Activated CD4-positive, alpha-beta T cell treated with anti-CD3 and anti-CD28 coated beads, Interleukin-2, amount 10 ng/mL, durations not matched to agents 24 days and 14 days (primary cell): ENCODE measurements at places on chromosomes 11 and 22. TPM values are rescaled to one million over a fixed set of nuclear protein-coding genes. Genes with fewer than 3 reads are reported as not detected.

GRCh38 chr11:113075586-113076095 lies 114.4 kb downstream of the NCAM1 start:
- DNase-seq: no peak

GRCh38 chr11:20275987-20276965 lies 87.2 kb upstream of the HTATIP2 start:
- DNase-seq: no peak

GRCh38 chr11:91664521-91664920 lies 560.1 kb upstream of the FAT3 start:
- DNase-seq: no peak

GRCh38 chr22:47266329-47266728 lies 503.9 kb downstream of the TBC1D22A start:
- no peak for DNase-seq

DNA sequence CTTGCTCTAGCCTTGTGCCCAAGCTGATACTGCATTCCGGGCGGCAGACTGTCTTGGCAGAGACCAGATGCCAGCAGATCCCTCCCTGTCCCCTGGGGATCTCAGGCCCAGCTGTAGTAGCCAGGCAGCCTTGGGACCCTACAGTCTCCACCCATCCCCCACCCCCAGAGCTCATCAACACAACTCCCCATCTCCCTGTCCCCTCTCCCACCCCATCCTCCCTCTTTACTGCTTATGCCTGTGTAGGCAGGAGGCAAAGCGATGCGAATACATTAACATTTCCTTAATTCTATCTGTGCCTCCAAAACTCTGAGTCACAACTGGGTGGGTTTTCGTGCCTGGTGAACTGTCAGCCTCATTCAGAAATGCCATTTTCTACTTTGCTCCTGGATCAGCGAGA lies 547.6 kb downstream of the BUD13 start:
- DNase-seq: no peak

GRCh38 chr11:965206-965775 lies 39.6 kb downstream of the AP2A2 start:
- no peak for DNase-seq

GRCh38 chr22:28009272-28009827 lies 90.3 kb upstream of the PITPNB start:
- peak; percentile 92 for DNase-seq

GRCh38 chr11:27290261-27291050 lies 72.6 kb downstream of the CCDC34 start:
- no peak for DNase-seq

- no peak for DNase-seq
Observed at GRCh38 chr11:128727796-128728431, 34.0 kb downstream of the FLI1 start.

GRCh38 chr22:46111645-46112306 lies 38.5 kb upstream of the PPARA start:
- DNase-seq: no peak

DNA sequence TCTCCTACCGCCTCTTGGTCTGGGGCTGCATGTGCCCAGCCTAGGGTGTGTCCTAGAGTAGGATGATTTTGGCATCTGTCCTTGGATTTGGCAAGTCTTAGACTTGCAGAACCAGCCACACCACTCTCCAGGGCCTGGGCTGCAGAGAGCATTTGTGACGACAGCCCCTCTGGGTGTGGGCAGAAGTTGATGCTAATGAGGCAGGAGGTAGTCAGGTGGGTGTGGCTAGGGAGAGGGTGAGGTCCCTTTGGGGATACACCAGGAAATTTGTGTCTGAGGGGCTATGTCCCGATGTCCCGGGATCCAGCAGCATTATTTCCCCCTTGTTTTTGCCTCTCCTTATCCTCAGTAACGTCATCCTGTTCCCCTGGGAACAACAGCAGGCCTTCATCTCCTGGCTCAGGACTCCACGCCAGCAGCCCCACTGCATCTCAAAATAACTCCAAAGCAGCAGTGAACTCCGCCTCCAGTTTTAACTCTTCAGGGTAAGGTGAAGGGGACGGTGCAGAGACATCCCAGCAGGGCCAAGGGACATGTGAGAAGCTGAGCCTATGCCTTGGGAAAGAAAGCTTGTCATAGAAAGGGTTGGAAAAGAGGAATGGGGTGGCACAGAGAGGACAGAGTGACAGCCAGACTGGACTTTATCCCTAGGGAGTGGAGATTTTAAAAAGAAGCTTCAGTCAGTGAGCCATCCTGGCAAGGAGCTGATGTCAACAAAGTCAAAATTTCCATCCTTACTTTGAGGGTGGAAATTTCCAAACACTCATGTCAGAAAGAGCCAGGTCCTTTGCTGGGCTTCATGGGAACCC lies 8.0 kb upstream of the TLCD5 start:
- no peak for DNase-seq

- DNase-seq: no peak
Observed at GRCh38 chr11:7964873-7965272, 374 bp downstream of the NLRP10 start.

- DNase-seq: no peak
Observed at GRCh38 chr11:67165623-67166022, 46.6 kb downstream of the KDM2A start.

DNA sequence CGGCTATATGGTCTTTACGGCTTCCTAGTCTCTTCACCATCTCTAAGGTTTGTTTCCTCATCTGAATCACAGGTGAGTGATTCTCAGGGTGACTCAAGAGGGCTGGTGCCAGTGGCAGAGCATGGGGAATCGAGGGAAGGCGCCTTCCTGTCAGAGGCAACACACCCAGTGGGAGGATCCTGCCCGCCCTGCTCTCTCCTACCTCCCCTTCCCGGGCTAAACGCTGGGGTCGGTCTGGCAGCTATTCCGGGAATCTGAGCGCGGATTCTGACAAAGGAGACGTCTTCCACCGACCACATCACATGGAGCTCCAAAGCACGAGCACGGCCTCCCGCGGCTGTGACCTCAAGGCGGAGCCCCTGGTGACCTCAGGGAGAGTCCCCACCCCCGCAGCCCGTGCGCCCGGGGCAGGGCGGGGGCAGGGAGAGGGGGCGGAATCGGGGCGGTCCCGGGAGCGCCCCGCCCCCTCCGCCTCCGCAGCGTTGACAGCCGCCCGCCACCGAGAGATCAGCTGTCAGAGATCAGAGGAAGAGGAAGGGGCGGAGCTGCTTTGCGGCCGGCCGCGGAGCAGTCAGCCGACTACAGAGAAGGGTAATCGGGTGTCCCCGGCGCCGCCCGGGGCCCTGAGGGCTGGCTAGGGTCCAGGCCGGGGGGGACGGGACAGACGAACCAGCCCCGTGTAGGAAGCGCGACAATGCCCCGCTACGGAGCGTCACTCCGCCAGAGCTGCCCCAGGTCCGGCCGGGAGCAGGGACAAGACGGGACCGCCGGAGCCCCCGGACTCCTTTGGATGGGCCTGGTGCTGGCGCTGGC lies at the start of gene SMPD1:
Gene SMPD1 (plus strand): TSS at position 570 of the 813 bp plus-strand sequence. CDS start 125 bp downstream, at position 695.
- DNase-seq: peak; percentile 97

- DNase-seq: no peak
Observed at GRCh38 chr11:113241636-113242054, 72.7 kb upstream of the TTC12 start.

DNA sequence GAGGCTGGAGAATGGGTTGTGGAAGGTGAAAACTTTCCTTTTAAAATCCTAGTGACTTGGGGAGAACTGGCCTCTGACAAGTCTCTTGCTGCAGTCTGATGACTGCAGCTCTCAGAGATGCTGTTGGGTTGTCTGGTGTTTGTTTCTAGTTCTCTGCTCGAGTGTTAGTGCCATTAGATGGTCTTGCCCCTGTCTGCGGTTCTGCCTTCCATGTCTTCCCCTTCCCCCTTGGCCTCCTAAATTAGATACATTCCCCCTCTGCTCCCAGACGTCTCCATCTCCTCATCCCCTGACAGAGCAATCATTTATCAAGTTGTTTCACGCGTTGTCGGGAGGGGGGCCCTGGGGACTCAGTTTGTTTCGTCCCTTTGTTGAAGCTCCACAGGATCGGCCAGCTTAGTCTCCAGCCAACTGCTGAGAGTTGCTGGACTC lies 67.7 kb downstream of the CECR2 start:
- DNase-seq: no peak

DNA sequence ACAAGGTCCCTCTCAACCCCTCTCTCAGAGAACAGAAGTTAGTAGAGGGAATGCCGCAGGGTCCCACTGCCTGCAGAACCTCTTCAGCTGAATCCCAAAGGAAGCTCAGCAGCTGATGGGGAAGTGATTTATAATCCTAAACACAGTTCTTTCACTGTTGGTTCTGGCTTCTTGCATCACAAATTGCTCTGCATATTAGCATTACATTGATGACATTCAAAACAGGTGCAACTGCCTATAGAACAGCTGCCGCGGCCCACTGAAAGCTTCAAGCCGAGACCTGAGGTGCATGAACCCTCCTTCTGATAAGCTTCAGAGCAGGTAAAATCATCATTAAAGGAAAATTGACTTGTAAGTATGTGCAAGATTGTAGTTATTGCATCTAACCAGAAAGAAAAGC lies 75.2 kb upstream of the KIRREL3 start:
- no peak for DNase-seq

DNA sequence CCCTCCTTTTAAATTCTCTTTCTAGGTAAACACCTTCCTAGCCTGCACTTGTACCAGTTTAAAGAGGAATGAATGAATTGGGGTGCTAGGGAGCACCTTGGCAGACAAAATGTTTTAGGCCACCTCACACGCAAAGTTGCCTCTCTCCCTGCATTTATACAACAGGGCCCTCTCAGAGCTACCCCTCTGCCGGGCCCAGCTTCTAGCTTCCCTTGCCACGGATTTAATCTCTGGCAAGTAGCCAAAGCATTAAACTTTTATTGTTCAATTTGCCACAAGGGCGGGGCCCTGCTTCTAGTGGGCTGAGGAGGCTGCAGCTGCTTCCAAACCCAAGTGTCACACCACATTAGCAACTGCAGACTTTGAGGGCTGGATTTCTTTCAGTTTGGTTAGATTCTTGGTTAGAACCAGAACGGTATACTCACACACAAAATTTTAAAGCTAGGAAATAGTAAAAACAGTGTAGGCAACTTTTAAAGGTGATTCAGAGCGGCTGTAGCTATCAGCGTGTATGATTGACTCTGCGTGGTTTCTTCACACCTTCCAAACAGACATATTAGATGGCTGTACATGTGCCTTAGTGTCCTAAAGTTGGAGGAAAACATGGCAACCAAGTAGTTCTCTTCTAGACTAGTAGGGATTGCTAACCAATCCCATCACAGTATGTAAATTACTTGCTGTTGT lies 6.5 kb downstream of the KREMEN1 start:
- DNase-seq: no peak

GRCh38 chr11:79950172-79950571 lies 509.3 kb upstream of the TENM4 start:
- DNase-seq: no peak

- DNase-seq: no peak
Observed at GRCh38 chr11:71171576-71171975, 80.8 kb downstream of the SHANK2 start.

DNA sequence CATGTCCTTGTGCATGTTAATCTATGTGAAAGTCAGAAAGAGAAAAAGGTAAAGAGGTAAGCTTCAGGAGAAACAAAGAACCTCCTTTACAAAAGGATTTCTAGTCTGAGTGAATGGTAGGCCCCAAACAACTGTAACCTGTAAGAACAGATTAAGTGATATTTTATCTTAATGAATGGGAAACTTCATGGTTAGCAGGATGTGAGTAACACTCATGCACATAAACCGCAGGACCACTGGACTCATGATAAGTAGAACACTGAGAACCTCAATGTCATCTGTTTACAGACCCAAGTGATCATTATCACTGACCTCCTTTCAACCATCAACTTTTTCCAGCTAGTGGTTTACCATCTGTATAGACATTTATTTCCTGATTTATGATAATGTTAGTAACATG lies 19.9 kb downstream of the OR8G5 start:
- no peak for DNase-seq

DNA sequence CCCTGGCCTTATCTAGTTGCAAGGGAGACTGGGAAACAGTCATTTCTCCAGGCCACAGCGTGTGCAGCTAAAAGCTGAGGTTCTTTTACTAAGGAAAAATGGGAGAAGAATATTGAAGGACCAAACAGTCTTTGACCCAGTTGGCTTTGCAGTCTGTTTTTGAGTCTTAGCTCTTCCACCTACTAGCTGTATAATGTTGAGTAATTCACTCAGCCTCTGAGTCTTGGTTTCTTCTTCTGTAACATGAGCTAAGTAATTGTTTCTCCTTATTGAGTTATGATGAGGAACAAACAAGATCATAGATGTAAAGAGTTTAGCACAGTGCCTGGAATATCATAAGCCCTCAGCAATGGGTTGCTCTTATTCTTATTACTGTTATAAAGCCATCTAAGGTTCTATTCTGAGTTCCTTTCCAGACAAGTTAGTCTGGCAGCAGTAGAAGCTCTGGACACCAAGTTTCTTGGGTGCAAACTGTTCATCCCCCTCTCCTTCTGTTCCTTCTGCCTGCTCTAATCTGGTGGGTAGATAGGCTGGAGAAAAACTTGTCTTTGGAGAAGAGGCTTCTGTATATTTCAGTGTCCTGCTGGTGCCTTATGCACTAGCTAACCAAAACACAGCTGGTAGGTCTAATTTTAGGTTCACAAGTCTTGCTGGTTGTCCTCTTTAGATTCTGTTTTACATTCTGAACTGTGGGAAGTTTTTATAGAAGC lies 13.5 kb downstream of the TRIM44 start:
- no peak for DNase-seq

DNA sequence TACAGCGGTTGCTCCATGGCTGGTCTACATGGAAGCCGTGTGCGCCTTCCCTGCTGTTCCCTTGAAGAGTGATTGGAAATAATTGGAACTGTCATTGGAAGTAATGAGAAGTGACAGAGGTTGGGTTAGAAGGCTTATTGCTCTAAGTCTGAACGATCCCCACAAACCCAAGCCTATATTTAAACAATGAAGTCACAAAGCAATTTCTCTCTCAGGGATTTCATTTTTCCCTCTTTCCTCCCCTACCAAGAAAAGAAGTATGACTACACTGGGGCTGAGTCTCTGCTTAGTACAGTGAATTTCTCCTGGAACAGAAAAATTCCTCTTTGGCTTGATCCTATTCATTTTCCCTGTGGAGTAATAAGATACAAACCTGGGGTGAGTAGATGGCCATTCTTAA lies 7.8 kb downstream of the CLMP start:
- no peak for DNase-seq

GRCh38 chr11:68551223-68551622 lies 90.7 kb downstream of the PPP6R3 start:
- DNase-seq: no peak

- DNase-seq: no peak
Observed at GRCh38 chr11:16448123-16448717, 91.9 kb upstream of the SOX6 start.

CD3G gene
- total RNA-seq: 143 and 145 TPM in 2 replicates

CREB3L1 gene
- total RNA-seq: 0.09 and 0.17 TPM in 2 replicates

RNF169 gene
- total RNA-seq: 15.2 TPM in 2 replicates

CDCA5 gene
- 94.4 and 95.1 TPM in 2 replicates for total RNA-seq

FOLR2 gene
- not detected in 2 replicates for total RNA-seq

CHRM1 gene
- not detected in 2 replicates for total RNA-seq

MUC5AC gene
- not detected in 2 replicates for total RNA-seq

P2RY2 gene
- not detected in 2 replicates for total RNA-seq

PGM2L1 gene
- total RNA-seq: 4.7 and 4.9 TPM in 2 replicates

DNAJB7 gene
- total RNA-seq: not detected in 2 replicates

ANO3 gene
- not detected in 2 replicates for total RNA-seq

CHADL gene
- total RNA-seq: 0.33 and 0.47 TPM in 2 replicates

DTX4 gene
- total RNA-seq: 0.17 and 0.47 TPM in 2 replicates
